ENCODE measurements at places on chromosomes 12 and 14.
A peak's percentile ranks its signal among the peaks of the same experiment; 100 is the strongest.

DNA sequence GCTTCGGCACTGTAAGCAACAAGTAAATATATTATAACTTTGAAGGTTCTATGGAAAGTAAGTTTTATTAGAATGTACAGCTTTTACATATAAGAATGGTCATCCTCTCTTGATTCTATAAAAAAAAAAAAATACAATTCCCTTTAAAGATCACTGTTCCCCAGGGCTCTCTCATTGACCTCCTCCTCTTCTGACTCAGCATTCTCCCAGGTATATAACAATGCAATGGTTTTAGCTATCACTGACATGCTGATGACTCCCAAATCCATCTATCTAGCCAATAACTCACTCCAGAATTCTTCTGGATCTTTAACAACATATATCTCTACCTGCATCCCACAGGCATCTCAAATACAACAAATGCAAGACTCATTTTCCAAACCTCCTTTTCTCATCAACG lies 62.7 kb downstream of the EEA1 start:
- no peak for DNase-seq

DNA sequence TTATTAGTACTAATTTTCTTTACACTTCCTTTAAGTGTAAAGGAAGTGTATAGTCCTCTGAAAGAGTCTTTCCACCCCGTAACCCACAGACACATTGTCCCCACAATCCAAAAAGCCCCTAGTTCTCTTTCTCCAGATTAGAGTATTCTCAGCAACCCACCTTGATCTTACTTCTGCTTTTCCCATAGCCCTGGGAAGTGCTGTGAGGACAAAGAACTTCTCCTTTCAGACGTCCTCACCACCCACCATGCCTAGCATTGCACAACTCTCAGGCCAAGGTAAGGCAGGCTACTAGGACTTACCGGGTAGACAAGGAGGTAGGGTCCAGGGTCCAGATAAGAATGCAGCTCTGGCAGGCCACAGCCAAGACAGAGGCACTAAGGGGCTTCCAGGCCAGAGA lies 7.4 kb downstream of the AAAS start:
- no peak for DNase-seq

- DNase-seq = no peak
These were observed 86.5 kb downstream of the LRIG3 start for GRCh38 chr12:58833853-58834252.

DNA sequence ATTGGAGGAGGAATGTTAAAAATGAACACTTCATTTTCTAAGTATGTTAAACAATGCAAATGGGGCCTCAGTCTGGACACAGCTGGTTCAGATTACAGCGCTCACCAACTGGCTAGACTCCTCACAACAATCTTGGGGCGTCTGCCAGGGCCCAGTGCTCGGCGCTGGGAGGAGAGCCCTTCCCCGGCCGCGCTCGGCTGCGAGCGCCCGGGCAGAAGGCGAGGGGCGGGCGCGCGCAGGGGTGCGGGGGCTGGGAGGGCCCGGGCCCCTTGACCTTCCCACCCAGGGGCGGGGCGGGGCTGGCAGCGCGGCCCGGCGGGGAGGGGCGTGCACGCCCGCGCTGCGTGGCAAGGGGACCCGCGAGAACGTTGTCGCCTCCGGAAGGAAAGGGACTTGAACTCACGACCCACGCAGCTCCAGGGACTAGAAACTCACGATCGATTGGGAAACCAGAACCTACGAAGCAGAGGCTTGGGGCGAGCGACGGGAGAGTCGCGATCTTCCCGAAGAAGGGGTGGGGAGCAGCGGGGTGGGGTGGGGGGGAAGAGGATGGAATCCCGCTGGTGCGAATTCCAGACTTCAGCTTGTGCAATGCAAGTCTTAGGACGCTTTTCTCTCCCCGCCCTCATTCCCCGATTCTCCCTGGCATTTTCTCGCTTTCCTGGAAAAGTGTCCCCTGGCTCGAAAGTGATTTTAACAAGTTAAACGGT lies at the start of gene FBLN5:
TSS of gene FBLN5 (minus strand) at position 220 of the 710 bp plus-strand sequence. CDS start 465 bp downstream, outside the sequence.
- DNase-seq = peak; percentile 79

- DNase-seq = no peak
These were observed 34.9 kb upstream of the WSCD2 start for GRCh38 chr12:108094056-108094649.

DNA sequence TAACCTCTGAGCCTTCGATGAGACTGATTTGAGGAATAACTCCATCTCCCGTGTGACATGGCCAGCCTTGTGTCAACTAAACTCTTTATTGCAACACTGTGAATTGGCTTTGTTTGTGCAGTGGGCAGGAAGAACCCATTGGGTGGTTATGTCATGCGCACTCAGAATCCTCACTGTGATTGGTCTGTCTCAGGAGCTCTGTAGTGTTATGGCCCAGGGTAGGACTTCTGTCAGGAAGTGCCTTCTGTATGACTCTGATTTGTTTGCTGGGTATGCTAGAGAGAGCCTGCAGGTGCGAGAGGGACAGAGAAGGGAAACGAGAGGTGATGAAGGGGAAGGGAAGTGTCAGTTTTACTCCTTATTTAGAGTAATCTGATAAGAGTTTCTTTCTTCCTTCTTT lies 71.5 kb upstream of the DCD start:
- no peak for DNase-seq

DNA sequence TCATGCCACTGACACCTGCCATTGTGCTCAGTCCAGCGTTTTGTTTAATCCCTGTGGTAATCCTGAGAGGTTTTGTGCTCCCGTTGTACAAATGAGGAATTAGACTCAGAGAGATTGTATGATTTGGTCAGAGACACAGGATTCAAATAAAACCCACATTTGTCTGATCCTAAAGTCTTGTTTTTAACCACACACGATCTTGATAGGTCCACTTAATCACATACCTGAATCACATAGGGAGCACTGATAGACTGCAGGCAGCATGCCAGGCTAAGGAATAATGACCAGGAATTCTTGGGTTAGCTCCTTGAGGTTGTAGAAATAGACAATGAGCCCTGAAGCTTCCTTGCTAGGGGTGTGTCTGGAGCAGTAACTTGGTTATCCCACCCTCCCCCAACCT lies 202.6 kb upstream of the RGS6 start:
- DNase-seq = no peak

Measured in hindlimb muscle (tissue), 1 donor.